GM12891 (cell line): ENCODE measurements at places on chromosomes 12 and 14.

GRCh38 chr12:69789351-69789750, 35.7 kb upstream of the MYRFL start:
- DNase-seq, result no peak

GRCh38 chr12:106906715-106907114, 49.0 kb upstream of the TMEM263 start:
- DNase-seq, result no peak

- DNase-seq, result no peak
Observed at GRCh38 chr12:88237954-88238353, 95.8 kb downstream of the TMTC3 start.

DNA sequence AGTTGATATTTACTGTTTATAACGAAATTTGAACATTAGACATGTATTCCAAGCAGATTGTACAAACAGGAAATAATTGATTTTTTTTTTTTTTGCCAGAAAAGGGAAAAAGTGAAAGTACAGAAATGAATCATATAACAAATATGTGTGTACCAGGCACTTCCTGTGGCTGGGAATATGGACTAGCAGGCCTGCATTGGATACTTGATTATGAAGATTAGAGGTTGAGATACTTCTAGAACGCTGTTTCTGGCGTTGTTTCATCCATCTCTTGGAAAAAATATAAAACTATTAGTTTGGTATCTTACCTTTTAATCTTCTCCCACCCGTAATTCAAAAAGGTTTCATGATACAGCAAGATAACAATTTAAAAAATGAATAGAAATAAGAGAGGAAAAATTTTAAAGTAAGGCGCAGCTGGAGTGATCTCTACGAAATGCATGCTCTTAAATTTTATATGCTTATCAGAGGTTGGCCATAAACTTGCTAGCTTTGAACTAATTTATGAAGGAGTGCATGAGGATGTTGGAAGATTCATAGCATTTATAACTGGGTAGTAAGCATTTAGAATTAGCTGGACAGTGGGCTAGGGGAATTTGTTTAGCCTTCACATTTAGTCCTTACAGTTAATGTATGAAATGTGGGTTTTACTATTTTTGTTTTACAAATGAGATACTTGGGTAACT, 90.8 kb downstream of the AEBP2 start:
- no peak for DNase-seq

- DNase-seq, result no peak
Observed at GRCh38 chr14:85060121-85060520, 469.8 kb upstream of the FLRT2 start.

- DNase-seq, result peak; percentile 2
Observed at GRCh38 chr14:88791629-88792472, 902 bp downstream of the EML5 start.

DNA sequence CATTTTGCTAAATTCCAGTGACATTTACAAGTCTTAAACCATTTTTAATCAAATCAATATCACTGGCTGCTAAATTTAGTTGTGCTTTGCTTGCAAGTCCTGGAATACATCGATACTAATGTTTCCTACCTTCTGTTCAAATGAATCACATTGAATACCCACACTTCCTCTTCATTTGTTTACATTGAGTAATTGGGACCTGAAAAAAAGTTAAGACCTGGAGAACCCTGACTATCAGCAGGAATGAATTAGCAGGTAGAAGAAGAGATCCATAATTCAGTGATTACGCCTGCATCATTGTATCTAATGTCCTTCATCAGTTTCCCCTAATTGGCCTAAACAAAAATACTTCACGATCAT, 369.3 kb downstream of the ETNK1 start:
- DNase-seq, result no peak

- DNase-seq, result no peak
Observed at GRCh38 chr12:104740668-104741067, 217.4 kb downstream of the SLC41A2 start.

DNA sequence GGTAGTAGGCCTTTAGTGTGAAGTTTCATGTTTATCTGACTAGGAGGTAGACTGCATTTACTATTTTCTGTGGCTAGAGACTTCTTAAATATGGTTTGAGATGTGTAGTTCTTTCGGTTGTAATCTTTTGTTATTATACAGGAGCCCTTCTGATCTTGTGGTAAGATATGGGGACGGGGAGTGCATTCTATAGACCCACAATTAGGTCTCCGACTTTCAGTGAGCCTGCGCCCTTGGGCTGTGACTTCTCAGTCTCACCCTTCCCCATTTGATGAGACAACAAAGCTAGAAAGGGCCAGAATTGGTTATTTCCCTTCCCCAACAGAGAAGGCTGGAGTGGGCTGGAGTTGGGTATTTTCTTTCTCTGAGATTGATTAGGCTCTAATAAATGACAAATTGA, 130.0 kb downstream of the MSRB3 start:
- no peak for DNase-seq

- no peak for DNase-seq
Observed at GRCh38 chr14:100066962-100067361, 1.7 kb downstream of the EVL start.

GRCh38 chr12:124445121-124445718, 122.2 kb downstream of the NCOR2 start:
- DNase-seq, result no peak
